ENCODE measurements at places on chromosomes 11 and 22.

DNA sequence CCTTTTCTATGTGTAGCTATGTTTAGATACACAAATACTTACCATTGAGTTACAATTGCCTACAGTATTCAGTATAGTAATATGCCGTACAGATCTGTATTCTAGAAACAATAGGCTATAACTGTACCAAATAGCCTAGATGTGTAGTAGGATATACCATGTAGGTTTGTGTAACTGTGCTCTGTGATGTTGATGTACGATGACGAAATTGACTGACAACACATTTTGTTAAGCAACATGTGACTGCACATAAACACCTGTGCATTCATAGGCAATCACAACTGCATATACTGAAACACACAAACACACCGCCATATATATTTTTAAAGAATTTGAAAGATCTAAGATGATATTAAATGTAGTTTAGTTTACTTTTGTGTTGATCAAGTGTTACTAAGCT, 60.4 kb downstream of the TEAD1 start:
- DNase-seq = no peak

DNA sequence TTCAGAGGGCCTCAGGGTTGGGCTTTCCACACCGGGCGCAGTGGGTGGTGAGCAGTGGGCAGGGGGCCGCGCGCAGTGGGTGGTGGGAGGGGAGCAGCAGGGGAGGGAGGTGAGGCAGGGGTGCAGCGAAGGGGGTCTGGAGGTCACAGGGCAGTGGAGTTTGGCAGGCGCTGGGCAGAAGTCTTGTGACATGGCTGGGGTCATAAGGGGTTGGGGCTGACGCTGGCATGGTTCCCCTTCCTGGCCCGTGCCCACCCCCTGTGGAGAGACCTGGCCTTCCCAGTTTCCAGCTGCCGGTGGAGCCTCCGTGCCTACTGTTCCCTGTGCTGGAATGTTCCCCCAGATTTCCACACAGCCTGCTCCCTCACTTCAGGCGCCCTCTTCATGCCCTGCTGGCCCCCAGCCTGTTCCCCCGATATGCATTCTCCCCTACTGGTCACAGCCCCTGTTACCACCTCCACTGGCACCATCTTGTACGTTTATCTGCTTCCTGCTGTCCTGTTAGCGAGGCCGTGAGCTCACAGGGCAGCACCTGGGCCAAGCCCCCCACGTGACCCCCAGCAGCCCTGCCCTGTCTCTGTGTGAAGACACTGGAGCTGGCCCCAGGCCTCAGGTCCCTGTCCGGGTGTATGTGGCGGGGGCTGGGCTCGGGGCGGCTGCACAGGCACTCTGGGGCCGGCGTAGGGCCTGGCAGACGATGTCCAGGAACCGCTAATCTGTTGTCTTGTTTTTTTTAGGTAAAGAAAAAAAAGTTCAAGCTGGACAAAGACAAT, 111.6 kb downstream of the KCNQ1OT1 start:
- DNase-seq = no peak

GRCh38 chr22:49577168-49578060, 250.3 kb downstream of the BRD1 start:
- DNase-seq = no peak

GRCh38 chr11:90757849-90758494, 535.1 kb upstream of the CHORDC1 start:
- peak; percentile 57 for DNase-seq

DNA sequence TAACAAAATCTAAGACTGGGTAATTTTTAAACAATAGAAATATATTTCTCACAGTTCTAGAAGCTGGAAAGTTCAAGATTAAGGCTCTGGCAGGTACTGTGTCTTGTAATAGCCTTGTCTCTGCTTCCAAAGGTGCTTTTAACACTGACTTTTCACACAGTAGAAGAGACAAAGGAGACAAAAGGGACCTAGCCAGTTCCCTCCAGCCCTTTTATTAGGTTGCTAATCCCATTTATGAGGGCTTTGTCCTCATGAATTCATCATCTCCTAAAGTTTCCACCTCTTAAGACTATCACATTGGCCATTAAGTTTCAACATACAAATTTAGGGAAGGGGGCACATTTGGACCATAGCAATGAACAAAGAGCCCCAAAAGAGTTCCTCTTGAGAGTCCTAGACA, 40.7 kb downstream of the FAM181B start:
- DNase-seq = no peak

- DNase-seq = no peak
Measured at GRCh38 chr22:47061226-47061625, 298.8 kb downstream of the TBC1D22A start.

GRCh38 chr22:38313384-38313955, 3.8 kb downstream of the CSNK1E start:
- DNase-seq = no peak

DNA sequence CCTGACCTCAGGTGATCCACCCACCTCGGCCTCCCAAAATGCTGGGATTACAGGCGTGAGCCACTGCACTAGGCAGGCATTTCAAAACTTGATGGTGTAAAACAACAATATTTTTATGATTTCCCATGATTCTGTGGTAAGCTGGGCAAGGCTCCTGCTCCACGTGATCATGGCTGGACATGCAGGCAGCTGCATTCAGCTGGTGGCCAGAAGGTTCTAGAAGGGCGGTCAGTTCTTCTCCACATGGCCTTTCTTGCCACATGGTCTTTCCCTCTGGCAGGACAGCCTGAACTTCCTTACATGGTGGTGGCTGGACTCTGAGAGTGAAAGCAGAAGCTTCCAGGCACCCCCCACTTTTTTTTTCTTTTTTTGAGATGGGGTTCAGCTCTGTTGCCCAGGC, 9.9 kb upstream of the RASD2 start:
- DNase-seq = no peak

DNA sequence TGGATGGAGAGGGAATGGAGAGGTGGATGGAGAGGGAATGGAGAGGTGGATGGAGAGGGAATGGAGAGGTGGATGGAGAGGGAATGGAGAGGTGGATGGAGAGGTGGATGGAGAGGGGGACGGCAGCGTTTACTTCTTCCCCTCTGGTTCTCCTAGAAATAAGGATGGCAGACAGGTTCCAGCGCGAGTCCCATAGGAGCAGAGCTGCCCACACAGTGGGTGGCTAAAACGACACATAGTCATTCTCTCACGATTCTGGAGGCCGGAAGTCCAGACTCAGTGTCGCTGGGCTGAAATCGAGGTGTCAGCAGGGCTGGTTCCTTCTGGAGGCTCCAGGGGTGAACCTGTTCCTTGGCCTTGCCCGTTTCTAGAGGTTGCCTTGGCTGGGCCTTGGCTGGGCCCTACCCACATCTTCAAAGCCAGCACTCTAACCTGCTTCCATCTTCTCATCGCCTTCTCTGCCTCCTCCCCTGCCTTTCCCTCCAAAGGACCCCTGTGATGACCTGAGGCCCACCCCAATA, 12.7 kb upstream of the CTSD start:
- no peak for DNase-seq

- DNase-seq = no peak
Measured at GRCh38 chr11:8997451-8997850, 6.3 kb downstream of the NRIP3 start.

DNA sequence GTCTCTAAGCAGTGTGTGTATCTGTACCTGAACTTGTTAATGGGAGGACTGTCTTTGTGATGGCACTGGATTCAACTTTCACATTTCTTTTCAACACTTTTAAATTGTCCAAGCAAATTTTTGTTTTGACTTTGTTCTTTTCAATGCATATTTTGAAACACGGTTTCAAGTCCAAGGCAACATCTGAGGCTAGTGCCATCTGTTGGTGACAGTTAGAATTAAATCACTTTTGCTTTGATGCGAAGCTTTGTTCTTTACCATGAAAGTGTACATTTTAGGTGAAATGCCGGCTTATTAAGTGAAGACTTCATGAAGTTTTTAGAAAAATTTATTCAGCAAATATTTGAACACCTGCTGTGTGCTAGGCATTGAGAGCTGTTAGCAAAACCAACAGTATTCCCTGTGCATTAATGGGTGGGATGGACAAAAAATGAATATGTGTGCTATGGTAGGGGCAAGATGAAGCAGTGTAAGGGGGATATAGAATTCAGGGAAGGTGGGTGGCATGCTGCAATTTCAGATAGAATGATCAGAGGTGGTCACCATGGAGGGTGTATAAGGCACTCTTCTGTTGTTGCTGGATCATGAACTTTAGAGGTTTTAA, 70.2 kb downstream of the DDX10 start:
- DNase-seq = no peak

GRCh38 chr11:19216709-19217374, 15.1 kb upstream of the CSRP3 start:
- no peak for DNase-seq

DNA sequence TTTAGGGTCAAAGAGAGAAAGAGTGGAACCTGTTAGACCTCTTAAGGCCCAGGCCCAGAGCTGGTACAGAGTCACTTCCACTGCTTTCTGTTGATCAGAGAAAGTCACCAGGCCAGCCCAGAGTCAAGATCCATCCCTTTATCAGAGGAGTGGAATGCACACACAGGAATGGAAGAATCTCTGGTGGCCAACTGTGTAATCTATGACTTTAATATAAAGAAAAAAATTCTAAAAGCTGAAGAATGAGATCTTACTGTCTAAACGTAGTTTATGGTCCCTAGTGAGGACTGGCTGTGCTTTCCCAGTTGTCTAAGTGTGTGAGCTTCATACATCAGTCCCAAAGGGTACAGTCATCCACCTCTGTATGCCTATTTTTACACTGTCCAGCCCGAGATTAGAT, 51.0 kb downstream of the PPFIBP2 start:
- no peak for DNase-seq

DNA sequence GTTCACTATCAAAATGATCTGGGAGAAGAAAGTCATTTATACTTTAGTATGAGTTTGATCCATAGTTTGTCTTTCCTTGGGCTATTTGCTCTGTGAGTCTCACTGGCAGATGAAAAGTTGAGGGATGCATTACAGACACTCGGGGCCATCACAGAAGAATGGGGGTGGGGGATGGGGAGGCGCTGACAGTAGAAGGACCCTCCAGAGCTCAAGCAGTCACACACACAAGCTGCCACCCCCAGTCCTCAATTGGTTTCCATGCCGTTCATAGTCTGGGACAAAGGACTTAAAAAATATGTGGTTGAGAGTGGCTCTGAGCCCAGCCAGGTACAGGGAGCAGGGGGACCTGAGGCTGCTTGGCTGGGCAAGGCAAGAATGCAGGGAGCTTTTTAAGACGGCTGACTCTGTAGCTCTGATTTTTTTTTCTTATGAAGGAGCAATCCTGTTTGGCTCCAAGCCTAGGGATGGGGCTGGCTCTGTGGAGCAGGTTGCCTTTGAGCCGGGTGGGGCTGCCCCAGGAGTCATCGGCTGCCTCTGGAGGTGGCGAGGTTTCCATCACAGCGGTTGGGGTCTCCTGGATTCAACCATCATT, 13.3 kb upstream of the ANO1 start:
- no peak for DNase-seq

DNA sequence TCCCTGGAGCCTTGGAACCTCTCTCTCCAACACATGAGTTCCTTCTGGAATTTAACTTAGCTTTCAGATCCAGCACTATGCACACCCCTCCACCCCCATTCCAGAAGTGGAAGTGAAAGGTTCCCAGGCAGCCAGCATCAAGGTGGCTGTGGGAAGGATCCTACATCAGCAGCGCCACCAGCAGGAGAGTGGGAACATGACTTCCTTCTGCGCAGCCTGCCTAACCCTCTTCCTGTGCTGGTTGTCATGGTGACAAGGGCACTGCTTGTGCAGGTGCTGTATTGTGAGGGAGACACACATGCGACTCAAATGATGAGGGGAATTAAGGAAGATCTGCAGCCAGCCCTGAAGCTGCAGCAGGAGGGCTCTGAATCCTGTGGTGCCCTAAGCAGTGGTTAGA, 904.5 kb upstream of the API5 start:
- peak; percentile 65 for DNase-seq

- DNase-seq = no peak
Measured at GRCh38 chr11:86637988-86638387, 34.4 kb downstream of the ME3 start.

- no peak for DNase-seq
Measured at GRCh38 chr11:60119710-60120109, 31.2 kb downstream of the MS4A2 start.

- DNase-seq = peak; percentile 66
Measured at GRCh38 chr22:28873183-28873963, 10.0 kb upstream of the ZNRF3 start.

DNA sequence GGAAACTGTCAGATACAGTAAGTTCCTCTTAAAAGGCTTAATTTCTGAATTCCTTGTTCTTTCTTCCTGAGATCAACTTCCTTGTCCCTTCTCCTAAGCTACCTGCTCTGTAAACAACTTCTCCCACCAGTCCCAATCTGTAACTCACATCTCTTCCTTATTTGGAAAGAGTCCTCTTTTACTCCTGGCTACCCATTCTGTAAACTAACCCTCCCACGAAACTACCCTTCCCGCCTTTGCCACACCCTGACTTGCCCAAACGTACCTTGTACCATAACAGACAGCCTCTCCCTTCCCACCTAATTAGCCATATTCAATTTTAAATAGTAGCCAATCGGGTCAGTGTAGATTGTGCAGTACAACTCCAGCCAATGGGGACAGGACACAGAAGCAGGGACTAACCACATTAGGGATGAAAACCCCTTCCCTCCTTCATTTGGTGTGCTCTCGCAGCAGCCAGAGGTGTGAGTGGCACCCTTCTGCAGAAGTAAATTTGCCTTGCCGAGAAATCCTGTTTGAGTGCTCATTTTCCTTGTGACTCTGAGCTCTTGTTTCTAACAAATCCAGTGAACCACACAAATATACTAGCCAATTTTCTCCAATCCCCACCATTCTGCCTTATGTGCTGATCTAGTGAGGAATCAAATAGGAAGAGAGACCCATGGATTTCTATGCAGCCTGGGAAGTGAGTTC, 49.5 kb downstream of the ZNF280B start:
- DNase-seq = no peak

- no peak for DNase-seq
Measured at GRCh38 chr11:122478986-122479385, 176.5 kb upstream of the UBASH3B start.

DNA sequence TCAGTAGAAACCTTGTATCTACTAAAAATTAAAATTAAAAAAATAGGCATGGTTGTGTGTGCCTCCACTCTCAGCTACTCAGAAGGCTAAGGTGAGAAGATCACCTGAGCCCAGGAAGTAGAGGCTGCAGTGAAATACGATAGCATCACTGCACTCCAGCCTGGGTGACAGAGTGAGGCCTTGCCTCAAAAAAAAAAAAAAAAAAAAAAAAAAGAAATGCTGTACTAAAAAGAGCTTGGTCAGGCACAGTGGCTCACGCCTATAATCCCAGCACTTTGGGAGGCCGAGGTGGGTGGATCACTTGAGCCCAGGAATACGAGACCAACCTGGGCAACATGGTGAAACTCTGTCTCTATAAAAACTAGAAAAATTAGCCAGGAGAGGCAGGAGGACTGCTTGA, 36.5 kb downstream of the SBF2 start:
- no peak for DNase-seq
